Activated T-helper 1 cell treated with anti-CD3 and anti-CD28 coated beads, Interleukin-12 subunit alpha, Interleukin-12 subunit beta, Interleukin-2, Interleukin-4 antibody, amounts not matched to agents 30 ng/mL and 10 ng/mL and 1 ng/mL, durations not matched to agents 14 hours and 24 hours and 36 hours (primary cell): ENCODE measurements at places on chromosomes 5 and 9.

DNA sequence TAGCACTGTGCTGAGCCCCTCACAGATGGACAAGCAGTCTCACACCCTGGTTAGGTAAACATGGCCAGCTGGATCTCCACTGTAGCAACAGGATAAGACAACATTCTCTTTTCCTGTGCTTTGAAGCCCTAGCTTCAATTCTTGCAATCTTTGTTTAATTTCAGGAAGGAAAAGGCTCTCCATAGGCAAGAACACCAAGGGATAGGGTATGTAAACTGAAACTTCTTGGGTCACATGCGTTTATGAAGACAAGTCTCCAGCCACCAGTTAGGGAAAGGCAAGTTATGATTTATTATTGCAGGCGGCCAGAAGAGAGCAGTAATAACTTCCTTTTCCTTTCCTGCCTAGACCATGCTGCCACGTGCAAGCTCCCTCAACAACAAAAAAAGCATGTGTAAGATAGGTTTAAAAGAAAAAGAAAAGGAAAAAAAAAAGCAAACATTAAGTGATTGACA is 50.1 kb upstream of the POU5F2 start:
- DNase-seq = no peak

GRCh38 chr5:38450627-38451026 is 105.8 kb downstream of the LIFR start:
- DNase-seq = no peak

DNA sequence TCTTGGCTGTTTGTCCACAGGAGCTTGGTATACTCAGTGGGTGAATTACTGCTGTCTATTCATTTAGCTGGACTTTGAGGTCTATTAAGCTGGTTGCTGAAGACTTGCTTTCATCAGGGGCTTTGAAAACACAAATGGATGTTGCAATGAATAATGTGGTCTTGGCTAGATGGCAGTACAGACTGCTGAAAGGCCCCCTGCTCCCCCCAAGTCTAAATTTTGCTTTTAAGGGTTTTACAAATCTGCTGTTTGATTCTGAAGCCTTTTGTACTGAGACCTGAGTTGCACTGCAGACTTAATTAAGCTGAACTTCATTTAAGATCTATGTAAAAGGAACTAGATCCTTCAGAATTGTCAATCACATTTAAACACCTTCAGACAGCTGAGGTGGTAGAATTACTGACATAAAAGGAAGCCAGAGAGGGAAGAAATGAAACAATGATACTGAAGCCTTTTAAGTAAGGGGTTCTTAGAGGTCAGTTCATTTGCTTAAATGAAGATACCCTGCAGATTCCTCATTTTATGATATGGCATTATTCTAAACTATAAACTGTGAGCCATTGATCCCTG is 37.3 kb downstream of the KCTD16 start:
- DNase-seq = no peak

GRCh38 chr5:30505014-30505886 is 688.2 kb upstream of the CDH6 start:
- DNase-seq = no peak

GRCh38 chr9:136331030-136331429 is 3.7 kb downstream of the GPSM1 start:
- DNase-seq = no peak

GRCh38 chr5:138369706-138370105 is 17.2 kb downstream of the KDM3B start:
- no peak for DNase-seq

DNA sequence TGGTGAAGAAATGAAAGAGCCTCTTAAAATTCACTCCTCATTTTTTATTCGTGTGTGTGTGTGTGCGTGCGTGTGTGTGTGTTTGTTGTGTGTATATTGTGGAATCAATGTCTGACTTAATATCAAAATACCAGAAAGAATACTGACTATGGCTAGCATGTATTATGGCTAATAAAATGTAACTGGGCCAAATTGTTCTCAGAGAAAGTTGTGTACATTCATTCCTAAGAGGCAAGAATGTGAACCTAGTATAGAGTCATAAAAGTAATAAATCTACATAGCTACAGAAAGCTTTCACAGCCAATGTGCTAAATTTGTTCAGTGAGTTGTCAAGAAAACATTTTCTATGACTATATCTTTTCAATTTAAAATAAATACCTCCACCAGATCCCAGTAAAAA is 211.5 kb downstream of the EBF1 start:
- no peak for DNase-seq

DNA sequence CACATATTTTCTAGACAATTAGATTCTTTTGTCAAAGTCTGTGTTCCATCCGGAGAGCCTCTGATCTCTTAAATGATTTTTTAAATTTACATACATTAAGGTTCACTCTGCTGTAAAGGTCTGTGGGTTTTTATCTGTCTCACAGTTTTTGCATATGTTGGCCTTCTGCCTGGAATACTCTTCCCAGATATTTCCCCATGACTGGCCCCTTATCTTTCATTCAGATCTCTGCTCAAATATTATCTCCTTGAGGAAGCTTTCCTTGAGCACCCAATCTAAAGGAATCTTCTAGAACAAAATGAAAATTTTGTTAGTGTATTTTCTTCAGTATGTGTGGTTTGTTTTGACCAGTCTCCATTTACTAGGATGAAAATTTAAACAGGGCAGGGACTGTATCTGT is 26.3 kb downstream of the FAF2 start:
- no peak for DNase-seq

- no peak for DNase-seq
Measured at GRCh38 chr5:76351176-76351575, 51.9 kb upstream of the IQGAP2 start.

DNA sequence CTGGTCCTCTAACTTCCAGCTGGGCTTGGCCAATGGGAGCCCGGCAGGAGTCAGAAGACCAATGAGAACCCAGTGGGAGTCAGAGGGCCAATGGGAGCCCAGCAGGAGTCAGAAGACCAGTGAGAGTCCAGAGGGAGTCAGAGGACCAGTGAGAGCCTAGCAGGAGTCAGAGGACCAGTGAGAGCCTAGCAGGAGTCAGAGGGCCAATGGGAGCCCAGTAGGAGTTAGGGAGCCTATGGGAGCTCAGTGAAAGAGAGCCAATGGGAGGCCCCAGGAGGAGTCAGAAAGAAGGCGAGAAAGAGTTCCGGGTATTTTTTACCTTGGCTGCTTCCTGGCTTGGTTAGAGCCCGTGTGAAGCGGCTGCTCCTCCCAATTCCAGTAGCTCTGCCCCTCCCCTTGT is 191.0 kb downstream of the GABBR2 start:
- DNase-seq = no peak

GRCh38 chr5:99068944-99069650 is 140.3 kb upstream of the CHD1 start:
- DNase-seq = no peak

DNA sequence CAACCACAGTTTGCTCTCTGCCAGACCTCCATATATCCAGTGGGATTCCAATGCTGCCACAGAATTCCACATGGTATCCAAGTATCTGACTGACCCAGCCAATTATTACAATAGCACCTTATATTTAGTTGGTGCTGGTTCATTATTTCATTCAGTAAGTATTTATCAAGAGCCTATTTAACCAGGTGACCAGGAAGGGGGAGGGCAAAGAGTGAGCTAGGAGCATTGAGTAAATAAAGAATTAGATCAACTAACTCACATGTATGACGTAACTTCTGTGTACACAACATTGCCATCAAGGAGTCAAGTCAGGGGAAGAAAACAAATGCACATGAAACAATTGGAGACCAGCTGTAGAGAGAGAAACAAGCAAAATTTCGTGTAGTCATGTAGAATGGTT is 207.1 kb upstream of the PAPPA start:
- no peak for DNase-seq

- no peak for DNase-seq
Measured at GRCh38 chr5:124692950-124693349, 53.5 kb downstream of the ZNF608 start.

DNA sequence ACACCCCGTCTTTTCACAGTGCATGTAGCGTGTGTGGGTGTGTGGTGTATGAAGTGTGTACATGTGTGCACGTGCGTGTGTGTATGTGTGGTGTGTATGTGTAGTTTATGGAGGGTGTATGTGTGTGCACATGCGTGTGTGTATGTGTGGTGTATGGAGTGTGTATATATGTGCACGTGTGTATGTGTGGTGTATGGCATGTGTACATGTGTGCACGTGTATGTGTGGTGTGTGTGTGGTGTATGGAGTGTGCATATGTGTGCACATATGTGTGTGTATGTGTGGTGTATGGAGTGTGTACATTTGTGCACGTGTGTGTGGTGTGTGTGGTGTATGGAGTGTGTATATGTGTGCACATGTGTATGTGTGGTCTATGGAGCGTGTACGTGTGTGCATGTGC is 13.2 kb downstream of the MYMK start:
- no peak for DNase-seq

GRCh38 chr9:70933321-70933720 is 188.1 kb downstream of the TRPM3 start:
- no peak for DNase-seq

DNA sequence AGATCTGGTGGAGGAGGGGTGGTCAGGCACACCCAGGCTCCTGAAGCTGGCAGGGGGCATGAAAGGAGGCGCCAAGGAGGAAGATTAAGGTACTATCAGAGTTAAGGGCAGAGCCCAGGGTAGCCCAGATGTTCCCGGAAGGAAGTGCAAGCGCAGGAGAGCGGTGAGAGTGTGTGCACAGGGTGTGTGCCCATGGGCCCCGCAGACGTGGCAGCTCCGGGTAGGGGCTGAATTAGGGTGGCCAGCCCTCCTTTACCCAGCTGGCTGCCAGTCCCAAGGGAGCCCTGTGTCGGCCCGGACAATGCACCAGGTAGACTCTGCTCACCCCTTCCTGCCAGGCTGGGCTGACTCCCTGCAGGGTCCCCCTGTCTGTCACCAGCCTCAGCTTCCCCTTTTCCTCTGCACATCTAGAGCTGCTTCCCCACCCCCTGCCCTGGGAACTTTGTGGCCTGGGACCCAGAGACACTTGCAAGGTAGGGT is at the start of gene SMIM33:
Gene SMIM33 (plus strand): TSS at position 184 of the 480 bp plus-strand sequence. CDS start 118 bp downstream, at position 302.
- no peak for DNase-seq

DNA sequence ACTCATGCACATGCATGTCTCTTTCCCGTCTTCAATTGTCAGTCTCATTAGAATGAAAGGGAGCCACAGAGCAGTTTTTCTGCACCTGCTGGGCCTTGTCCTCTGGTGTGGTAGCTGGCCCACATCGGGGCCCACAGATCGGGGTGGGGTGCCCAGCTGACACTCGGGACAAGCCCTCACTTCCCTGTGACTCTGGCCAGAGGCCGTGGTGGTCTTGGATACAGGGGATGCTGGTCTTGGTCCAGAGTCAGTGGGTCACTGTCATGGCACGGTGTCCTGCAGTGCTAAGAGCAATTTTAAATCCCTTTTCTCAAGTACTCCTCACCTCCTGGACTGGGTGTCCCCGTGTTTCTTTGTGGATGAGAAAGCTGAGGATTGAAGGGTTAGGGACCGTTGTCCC is 193.2 kb downstream of the CACNA1B start:
- no peak for DNase-seq

DNA sequence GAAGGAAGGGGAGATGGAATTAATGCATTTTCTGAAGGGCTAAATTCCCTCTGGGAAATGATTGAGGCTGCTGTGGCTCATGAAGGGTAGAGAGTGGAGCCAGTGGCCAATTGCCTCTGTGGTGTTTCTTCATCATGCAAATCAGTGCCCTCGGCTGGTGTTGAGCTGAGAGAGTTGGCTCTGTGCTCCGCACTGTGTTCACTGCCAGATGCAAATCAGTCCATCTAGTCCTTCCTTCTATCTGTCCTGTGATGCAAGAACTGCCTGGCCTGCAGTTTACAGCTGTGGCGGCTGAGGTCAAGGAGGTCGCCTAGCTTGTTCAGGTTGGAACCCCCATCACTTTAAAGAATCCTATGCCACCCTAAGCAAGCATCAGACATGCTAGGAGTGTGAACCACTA is 6.0 kb downstream of the TMEM171 start:
- DNase-seq = no peak

GRCh38 chr5:77768978-77769377 is 7.2 kb downstream of the TBCA start:
- DNase-seq = no peak

- DNase-seq = no peak
Measured at GRCh38 chr5:158499892-158500418, 599.8 kb downstream of the EBF1 start.

DNA sequence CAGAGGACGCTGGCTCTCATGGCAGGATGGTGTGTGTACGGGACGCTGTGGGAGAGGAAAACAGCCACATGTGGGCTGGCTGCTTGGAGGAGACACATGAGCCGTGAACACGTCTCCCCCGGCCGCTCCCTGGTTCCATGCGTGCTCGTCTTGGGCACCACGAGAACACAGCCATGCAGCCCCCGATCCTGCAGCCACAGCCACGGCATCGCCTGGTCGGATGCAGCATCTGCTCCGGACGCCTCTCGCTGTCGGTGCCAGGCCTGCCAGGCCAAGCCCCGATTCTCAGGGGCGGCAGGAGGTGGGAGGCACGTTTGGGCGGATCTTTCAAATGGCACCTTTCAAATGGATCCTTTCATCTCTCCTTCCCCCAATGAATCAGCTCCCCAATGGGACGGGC is 3.2 kb downstream of the LCN10 start:
- no peak for DNase-seq

- no peak for DNase-seq
Measured at GRCh38 chr5:115377468-115378217, 81.2 kb upstream of the CCDC112 start.

DNA sequence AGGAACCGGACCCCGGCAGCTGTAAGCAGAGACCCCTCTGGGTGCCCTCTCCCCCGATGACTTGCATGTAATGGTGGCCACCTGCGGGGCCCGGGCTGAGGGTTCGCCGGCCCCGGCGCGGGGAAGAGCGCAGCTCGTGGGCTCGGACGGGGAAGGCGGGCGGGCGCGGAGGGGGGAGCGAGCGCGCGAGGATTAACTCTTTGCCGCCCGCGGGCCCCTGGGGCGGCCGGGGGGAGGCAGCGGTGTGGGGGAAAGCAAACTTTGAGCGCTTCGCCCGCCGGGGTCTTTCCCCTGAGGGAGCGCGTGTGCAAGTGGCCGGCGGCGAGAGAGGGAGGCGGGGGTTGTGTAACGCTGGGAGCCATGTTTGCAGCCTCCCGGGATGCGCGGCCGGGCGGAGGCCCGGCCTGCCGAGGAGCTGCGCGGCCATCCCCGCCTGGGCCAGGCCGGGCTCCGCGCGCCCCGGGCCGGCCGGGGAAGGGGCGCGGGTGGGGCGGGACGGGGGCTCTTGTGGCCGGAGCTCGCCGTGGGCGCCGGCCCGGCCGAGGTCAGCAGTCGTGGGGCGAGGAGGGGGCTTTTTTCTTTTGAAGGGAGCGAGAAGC is 547 bp downstream of the ANP32B start:
- peak; percentile 49 for DNase-seq

DNA sequence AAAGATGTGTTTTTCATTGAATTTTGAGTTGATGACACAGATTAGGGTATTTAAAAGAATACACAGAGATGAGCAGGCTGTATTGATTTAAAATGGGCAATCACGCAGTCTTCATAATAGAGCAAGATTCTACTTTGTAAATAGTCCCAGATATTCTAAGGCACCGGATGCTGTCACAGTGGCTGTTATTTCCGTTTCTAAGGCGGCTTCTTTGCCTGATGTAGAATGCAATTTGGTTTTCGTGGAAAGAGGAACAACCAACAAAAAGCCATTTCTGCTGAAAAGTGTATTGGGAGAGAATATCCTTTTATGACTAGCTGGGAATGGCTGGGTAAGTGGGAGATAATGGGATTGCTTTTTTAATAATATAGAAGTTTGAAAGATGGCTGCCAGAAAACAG is 17.5 kb downstream of the PRKACG start:
- DNase-seq = no peak
